ENCODE measurements at places on chromosomes 12 and 14. TPM values are rescaled to one million over a fixed set of nuclear protein-coding genes. Genes with fewer than 3 reads are reported as not detected.

Gene DLGAP5
- total RNA-seq = 2.2 TPM

Gene CLEC4D
- not detected for total RNA-seq

Gene ADCY4
- 32.7 TPM for total RNA-seq

Gene SYCP3
- not detected for total RNA-seq

Gene ARPC3
- 180 TPM for total RNA-seq
